Motor neuron (in vitro differentiated cells): ENCODE measurements at places on chromosomes 16 and 17.

GRCh38 chr17:31824766-31825360 lies 34.2 kb downstream of the COPRS start:
- ATAC-seq = no peak

DNA sequence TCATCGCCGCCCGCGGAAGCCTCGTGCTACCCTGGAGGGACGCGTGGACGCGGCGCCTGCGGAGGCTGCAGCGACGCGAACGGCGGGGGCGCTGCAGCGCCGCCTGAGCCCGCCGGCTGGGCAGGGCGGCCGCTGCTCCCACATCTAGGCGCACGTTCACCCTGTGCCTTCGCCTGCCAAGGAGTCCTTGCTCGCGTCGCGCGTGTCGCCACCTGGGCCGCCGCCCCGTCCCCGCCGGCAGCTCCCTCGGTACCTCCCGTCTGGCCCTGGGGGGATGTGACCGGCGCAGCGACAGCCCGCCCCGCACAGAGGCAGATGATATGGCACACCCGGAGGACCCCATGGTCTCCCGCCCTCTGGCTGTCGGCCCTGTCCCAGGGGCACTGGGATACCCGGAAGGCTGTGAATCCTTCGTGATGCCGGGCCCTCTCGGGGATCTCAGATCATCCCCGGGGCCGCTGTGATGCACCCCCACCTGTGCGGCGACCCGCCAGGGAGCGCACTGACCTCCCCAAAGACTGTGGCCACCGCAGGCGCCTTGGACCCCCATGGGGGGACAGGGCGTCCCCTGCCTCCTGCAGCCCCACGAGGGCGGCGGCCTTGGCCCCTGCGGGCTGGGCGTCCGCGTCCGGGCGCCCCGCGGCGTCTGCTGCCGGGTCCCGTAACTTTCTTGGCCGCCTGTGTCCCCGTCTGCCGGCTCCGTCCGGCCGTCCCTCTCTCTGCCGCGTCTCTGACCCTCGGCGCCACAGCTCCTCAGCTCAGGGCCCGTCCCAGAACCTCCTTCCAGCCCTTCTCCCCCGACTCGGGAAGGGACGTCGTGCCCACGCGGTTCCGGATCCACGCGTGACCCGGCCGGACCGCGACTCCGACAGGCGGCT lies 689 bp upstream of the TBC1D24 start:
- ATAC-seq = peak; percentile 41

GRCh38 chr16:49352892-49353291 lies 20.7 kb upstream of the C16orf78 start:
- no peak for ATAC-seq

DNA sequence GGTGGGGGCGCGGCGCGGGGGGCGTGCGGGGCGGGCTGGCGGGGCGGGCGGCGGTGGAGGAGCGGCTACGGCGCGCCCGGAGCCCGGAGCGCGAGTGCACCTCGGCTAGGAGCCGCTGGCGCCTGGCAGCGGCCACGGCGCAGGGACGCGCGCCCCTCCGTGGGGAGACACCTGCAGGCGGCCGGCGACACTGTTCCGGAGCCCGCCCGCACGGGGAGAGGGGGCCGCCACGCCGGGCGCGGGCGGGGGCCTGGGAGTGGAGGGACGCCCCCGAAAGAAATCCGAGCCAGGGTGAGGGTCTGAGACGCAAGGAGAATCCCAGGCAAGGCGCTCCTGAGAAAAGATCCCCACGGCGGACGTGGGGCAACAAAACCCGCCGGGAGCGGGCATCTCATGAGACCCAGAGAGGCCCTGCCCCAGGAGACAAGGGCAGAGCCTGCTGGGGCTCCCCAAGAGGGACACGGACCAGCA lies at the start of gene GSG1L:
GSG1L (minus strand) TSS at position 124 of the 471 bp plus-strand sequence. CDS start 290 bp downstream, outside the sequence.
- peak; percentile 81 for ATAC-seq

GRCh38 chr17:78378225-78379130 lies at the start of gene PGS1:
PGS1 (plus strand) TSS chr17:78378649; CDS start chr17:78378666, 17 bp downstream.
- ATAC-seq = peak; percentile 85
